Hippocampal formation (tissue), 2 donors: ENCODE measurements at places on chromosomes 6 and 20.

DNA sequence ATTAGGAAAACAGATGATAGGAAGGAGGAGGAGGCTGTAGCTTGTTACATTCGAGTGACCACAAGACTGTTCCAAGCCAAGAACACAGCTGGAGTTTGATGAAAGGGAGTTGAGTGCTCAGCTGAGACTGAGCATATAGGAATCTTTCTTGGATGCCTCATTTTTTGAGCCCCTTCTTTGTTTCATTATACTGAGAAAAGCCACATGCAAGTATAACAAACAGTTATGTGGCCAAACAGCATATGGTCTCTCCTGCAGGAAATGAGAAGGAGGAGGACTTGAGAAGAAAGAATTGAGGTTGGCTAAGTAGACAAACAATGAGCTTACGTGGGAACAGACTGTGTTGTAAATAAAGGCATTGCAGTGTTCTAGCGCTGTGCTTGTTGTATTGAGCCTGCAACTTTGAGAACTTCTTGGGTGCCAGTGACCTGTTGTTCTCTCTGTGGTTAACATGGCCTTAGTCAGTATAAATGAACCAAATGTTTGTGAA lies 78.3 kb downstream of the AKAP7 start:
- no peak for DNase-seq

DNA sequence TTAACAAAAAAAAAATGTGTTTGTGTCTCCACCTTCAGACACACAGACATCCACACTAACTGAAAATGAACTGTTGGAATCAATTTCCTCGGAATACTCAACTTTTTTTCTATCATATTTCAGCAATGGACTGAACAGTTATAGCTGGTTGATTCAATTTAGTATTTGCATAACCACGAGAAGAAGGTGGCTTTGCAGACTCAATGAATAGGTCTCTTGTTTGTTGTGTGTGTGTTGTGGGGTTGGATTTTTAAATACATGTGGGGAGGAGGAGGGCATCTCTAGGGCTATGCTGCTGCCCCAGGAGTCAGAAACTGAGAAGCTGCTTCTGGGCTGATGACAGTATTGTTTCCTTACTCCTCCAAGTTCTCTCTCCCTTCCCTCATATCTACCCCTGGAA lies 28.7 kb downstream of the TFAP2A start:
- DNase-seq, result no peak

DNA sequence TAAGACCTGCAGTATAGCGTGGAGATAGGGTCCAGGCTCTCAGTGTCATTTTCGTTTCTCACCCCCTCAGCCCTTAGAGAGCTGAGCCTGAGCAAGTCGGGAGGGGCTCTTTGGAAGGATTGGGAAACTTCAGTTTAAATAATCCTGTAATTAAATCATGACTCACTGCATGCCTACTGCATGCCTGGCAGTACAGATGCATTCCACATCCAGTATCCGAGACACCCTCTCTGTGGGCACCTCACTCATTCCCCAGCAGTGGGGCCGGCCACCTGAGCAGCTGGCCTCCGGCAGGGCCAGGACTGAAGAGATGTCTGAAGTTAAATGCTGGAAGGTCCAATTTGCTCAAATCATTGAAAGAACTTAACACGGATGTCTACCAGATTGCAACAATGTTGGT lies 316.6 kb downstream of the THBS2 start:
- no peak for DNase-seq

DNA sequence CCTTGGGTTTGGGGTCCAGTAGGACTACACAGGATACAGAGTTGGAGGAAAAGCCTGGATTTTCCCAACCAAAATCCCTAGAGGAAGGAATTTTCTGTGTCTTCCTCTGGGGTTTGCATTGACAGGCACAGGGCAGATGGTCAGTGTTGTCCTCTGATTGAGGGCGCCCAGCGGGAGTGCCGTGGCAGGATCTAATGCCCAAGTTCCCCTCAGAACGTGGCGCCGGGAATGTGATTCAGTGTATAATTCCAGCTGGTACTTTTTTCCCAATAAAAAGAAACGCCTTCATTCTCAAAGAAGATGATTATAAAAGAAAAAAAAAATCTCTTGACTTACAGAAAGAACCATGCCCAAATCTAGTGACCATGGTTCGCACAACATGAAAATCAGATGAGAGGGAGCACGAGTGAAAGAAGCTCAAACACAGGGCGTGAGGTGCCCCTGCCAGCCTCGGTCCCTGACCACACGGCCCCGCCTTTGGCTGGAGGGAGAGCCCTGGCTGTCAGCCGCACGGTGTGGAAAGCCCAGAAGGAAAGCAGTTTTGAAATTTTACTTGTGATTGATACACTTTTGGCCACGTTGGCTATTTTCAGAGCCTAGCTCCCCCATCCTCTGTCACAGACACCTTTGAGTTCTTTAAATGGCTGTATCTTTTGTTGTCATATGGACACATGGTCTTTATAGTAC lies 31.6 kb downstream of the VEGFA start:
- DNase-seq, result no peak

GRCh38 chr6:128284128-128284527 lies 236.3 kb downstream of the PTPRK start:
- DNase-seq, result no peak

DNA sequence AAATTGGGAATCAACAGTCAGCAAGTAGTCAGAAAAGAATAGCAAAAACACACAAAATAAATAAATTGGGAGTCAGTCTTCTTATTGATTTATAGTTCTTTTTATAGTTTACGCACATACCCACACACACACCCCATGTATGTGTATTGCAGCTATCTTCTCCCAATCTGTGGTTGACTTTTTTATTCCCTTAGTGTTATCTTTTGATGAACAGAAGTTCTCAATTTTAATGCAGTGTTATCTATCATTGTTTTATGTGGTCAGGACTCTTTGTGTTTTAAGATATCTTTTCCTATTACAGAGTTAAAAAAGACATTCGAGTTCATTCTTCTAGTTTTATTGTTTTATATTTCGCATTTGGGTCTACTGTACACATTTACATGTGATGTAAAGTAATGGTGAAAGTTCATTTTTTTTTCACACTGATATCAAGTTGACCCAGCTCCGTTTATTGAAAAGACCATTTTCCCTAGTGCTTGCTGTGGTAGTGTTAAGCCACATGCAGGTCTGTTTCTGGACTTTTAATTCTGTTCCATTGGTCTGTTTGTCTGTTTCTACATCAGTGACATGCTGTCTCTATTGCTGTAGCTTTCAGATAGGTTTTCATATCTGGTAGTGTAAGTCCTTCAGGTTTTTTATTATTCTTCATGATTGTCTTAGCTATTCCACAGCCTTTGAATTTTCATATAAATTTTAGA lies 78.4 kb downstream of the ZFAND3 start:
- no peak for DNase-seq
